Stimulated activated CD4-positive, alpha-beta T cell treated with anti-CD3 and anti-CD28 coated beads, Interleukin-15, amount 100 ng/mL, for 1 hour (primary cell): ENCODE measurements at places on chromosomes 11 and 22.

DNA sequence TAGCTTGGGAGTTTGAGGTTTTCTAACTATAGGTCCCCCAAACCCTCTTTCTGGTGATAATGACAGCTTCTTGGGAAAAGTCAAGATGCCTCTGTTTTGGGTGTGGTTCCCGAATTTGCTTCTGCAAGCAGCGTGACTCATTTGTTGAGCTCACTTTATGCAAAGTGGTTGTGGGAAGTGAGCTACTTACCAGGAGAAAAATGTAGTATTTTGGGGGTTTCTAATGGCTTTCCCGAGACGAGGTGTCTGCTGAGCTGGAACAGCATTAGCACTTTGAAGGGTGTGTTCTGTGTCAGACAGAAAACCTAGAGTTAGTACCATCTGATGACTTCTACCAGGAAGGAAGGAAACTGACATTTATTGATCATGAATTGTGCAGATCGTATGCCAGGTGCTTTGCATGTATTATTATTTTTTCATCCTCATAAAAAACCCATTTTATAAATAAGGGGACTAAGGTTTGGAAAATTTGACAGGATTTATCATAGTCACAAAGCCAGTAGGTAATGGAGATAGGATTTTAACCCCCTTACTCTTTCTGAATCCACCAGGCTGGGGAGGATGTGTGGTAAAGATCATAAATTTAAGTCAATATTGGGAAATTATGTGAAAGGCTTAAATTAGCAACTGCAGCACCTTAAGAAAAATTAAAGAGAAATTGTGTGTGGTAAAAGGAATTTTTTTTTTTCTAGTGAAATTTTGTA lies 108.8 kb upstream of the CD44 start:
- DNase-seq: no peak

- no peak for DNase-seq
Observed at GRCh38 chr11:65928667-65929066, 9.4 kb downstream of the DRAP1 start.

DNA sequence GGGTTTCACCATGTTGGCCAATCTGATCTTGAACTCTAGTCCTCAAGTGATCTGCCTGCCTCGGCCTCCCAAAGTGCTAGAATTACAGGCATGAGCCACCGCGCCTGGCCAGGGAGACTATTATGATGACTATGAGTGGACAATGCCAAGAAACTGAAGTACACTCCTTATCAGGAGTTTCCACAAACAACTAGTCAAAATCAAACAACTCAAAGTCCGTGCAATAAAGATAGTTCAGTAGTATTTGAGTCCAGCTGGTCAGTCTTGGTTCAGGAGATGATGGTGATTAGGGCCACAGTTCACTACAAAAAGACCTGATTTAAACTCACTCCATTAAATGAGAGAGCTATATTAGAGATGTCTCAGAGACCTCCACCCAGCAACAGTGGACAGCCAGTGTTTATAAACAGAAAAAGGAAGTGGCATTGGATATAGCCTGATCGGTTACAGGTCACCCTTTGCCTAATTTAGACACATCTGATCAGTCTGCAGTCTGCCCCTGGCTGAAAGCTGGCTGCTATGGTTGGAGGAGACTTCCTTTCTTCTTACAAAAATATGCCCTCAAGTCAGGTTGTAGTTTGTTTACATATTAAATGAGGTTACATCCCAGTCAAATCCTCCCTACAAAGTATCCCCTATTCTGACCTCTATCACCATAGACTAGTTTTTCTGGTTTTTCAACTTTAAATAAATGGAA lies 17.0 kb downstream of the CD3E start:
- no peak for DNase-seq

- no peak for DNase-seq
Observed at GRCh38 chr11:17257196-17257595, 19.3 kb upstream of the NUCB2 start.

DNA sequence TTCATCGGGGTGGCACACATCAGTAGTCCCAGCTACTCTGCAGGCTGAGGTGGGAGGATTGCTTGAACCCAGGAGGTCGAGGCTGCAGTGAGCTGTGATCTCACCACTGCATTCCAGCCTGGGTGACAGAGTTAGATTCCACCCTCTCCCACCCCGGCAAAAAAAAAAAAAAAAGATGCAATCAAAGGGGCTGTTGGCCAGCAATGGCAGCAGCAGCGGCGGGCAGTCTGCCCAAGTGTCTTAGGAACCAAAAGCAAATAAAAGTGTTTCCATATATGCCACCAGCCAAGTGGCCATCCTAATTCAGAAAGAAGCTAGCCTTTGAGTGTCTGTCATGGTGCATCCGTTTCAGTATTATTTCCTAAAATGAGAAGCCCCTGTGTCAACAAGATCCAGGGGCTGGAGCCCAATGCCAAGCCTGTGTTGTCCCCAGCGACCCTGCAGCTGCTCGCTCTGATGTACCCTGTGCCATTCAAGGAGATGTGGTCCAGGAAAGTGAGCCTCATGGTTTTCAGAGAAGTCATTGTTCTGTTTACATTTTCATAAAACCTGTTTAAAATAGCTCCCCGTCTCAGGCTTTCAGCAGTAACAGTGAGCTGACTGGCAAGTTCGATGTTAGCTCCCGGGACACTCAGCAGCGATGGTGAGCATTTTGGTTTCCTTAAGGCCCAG lies 12.5 kb downstream of the CDPF1 start:
- DNase-seq: no peak

- no peak for DNase-seq
Observed at GRCh38 chr11:102583141-102583873, 41.8 kb downstream of the MMP20 start.

DNA sequence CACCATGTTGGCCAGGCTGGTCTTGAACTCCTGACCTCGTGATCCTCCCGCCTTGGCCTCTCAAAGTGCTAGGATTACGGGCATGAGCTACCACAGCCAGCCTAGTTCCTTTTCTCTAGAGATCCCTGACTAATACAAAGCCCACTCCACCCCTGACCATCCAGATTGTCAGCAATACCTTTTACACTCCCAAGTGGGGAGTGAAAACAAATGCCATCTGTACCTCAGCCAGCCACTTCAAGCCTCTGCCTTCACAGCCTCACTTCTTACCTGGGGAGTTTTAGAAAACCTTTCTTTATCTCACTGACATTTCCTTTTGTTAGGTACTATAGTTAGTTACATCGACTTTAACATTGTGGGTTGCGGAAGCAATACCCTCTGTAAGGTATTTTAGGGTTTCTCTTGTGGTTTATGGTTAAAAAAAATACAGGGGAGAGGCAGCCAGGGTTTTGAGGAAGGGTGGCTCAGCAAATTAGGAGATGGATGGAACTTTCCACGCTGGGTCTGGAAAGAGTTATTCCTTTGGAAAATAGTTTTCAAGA lies 8.9 kb downstream of the TOM1 start:
- DNase-seq: no peak

- no peak for DNase-seq
Observed at GRCh38 chr22:36914390-36914752, 943 bp downstream of the CSF2RB start.

GRCh38 chr22:38318792-38319773 lies 1.9 kb upstream of the CSNK1E start:
- no peak for DNase-seq

DNA sequence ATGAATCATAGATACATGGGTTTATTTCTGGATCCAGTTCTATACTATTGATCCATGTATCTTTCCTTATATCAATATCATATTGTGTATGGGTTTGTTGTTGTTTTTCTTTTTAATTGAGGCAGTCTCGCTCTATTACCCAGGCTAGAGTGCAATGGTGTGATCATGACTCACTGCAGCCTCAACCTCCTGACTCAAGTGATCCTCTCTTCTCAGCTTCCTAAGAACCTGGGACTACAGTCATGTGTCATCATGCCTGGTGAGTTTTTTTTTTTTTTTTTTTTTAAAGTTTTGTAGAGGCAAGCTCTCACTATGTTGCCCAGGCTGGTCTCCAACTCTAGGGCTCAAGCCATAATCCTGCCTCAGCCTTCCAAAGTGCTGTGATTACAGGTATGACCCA lies 1589.4 kb upstream of the TENM4 start:
- DNase-seq: no peak

GRCh38 chr22:44538051-44538450 lies 40.0 kb upstream of the RTL6 start:
- no peak for DNase-seq

DNA sequence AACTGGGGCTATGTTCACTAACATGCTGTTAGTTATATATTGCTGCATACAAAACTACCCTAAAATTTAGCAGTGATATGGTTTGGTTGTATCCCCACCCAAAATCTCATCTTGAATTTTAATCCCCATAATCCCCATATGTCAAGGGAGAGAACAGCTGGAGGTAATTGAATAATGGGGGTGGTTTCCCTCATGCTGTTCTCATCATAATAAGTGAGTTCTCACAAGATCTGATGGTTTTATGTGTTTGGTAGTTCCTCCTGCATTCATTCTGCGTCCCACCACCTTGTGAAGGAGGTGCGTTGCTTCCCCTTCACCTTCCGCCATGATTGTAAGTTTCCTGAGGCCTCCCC lies 10.0 kb upstream of the PATL1 start:
- no peak for DNase-seq

GRCh38 chr11:82004537-82005213 lies 729.0 kb downstream of the FAM181B start:
- DNase-seq: no peak

GRCh38 chr11:33329705-33330329 lies 72.6 kb downstream of the HIPK3 start:
- DNase-seq: no peak

GRCh38 chr11:30830681-30831080 lies 244.5 kb upstream of the MPPED2 start:
- DNase-seq: no peak

DNA sequence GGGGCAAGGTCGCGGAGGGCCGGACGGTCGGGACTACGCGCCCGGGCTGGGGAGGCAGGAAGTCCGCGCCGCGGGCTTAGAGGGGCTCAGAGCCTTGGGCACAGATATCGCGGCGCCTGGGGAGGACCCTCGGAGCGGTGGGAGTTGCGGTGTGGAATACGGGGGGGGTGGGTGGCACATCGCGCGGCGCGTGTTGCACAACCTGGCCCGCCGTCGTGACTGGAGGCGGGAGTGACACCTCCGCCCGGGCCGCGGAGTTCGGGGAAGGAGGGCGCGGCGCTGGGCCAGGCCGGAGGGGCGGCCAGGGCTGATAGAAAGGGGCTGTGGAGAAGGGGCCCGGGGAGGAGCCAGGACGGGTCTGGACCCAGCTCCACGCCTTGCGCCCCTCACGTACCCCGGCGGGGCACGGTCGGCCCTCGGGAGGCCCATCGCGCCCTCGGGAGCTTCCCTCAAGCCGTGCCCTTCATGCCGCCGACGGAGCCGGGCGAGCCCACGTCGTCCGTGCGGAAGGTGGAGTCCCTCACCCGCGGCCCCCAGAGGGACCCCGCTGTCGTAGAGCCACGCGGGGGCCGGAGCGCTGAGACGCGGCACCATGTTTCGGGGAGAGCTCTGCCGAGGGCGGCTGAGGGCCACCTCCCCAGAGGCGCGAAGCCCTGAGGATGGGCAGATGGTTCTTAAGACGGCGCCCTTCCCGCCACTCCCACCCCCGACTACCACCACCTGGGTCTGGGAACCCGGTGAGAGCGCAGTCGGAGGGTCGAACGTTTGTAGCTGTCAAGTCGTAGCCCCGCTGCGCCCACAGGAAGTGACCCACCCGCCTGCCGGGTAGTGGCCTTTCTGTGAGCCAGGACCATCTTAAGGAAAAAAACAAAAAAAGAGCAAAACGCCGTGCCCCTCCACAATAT lies 729 bp downstream of the IL17RA start:
- DNase-seq: no peak

DNA sequence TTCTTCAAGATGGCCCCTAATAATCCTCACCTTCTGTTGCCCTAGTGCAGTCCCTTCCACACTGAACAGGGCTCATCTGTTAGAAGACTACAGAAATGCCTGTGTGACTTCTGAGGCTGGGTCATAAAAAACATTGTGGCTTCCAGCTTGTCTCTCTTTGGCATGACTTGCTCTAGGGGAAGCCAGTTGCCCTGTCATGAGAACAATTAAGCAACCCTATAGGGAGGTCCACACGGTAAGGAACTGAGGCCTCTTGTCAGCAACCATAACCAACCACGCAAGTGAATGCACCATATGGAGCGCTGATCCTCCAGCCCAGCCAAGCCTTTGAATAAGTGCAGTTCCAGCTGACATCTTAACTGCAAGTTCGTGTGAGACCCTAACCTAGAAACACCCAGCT lies 2.6 kb downstream of the LIPT2 start:
- DNase-seq: no peak

DNA sequence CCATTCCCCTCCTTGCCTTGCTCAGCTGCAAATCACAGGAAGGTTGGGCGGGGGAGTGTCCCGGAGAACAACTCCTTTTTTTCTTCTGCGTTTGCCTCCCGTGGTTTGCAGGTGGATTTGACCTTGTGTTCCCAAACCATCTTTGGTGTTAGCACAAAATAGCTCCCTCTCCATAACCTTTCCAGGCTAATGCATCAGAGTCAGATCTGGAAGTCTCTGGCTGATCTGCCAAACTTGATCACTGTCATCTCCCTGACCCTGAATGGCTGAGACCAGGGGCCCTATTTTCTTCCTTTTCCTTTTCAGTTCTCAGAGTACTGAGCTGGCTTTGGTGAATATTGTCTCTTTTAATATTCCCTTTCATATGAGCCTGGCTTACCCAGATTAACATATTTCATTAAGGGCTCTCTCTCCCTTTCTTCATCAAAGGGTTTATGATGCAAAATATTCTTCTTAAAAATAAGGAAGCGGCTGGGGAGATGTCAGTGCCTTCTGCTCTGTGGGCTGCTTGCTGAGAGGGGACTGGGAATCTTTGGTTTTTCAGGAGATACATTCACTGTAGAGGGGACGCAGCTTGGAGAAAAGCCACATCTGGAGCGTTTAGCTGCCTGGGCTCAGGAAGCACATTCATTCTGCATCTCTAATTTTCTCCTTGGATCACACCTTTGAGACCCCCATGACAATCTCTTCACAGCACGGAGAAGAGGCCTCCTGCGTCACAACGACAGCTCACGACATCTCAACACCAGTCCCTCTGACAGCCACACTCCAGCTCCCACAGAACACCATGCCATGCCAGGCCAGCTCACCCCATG lies 148.3 kb downstream of the CEP164 start:
- DNase-seq: no peak

DNA sequence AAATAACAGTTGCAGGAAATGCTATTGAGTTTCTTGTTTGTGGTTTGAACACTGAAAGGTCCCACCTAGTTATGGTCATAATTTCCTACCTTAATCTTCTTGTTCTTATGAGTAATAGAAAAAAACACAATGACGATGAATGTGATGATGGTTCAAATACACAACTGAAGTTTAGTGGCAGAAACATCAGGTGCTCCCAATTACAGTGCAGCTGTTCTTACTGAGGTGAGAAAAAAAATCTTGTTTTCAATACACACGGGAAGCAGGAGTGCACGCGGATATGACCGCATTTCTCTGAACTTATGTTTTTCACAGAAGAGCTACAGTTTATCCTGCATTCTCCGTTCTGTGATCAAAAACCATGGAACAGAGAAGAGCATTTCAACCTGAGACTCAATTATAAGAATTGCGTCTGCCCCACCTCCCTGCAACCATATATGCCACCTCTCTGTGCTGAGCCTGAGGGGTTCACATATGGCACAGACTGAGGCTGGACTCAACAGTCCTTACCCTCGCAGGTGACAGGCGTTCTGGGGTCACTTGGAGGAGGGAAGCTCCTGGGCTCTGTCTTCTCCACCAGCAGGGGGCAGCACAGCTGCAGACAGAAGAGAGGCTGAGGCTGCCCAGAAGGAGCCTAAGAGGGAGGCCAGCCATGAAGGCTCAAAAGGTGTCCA lies 99.7 kb upstream of the IGLL5 start:
- DNase-seq: peak; percentile 50
